ENCODE measurements at places on chromosomes 1 and 21.

- DNase-seq: no peak
These were observed 24.8 kb downstream of the GNG4 start for GRCh38 chr1:235624721-235625333.

DNA sequence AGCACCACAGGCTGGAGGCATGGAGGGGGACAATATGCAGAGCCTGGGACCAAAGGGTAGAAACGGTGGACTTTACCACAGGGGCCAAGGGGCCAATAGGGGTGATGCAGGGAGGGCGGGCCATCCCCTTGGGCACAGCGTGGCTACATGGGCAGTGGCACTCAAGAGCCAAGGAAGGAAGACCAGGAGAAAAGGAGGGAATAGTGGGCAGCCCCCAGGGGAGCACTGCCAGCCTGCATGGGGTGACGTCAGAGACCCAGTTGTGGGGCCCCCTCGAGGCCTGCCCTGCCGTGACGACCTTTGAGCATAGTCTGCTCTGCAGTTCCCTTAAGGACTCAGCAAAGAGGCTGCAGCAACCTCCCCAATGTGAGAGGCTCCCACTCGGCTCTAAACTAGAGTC, 95.5 kb upstream of the TMPRSS2 start:
- no peak for DNase-seq

DNA sequence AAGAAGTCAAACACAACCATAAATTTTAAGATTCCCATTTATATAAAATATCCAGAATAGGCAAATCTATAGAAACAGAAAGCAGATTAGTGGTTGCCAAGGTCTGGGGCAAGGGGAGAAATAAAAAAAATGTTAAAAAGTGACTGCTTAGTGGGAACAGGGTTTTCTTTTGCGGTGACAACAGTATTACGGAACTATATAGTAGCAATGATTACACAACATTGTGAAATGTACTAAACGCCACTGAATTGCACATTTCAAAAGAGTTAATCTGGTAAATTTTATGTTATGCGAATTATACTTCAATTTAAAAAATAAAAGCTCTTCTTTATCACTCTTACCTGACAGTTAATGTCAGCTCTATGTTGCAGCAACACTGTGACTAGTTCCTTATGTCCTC, 105.2 kb downstream of the ACBD6 start:
- no peak for DNase-seq

- DNase-seq: peak; percentile 45
These were observed 90.1 kb downstream of the OMA1 start for GRCh38 chr1:58456470-58456869.

- no peak for DNase-seq
These were observed 123.0 kb downstream of the LYPLAL1 start for GRCh38 chr1:219296430-219297355.
